ENCODE measurements at places on chromosomes 12 and 14. TPM values are rescaled to one million over a fixed set of nuclear protein-coding genes. Genes with fewer than 3 reads are reported as not detected.

RNF212B gene
- total RNA-seq = not detected

TESPA1 gene
- total RNA-seq = 1.00 TPM

DNA sequence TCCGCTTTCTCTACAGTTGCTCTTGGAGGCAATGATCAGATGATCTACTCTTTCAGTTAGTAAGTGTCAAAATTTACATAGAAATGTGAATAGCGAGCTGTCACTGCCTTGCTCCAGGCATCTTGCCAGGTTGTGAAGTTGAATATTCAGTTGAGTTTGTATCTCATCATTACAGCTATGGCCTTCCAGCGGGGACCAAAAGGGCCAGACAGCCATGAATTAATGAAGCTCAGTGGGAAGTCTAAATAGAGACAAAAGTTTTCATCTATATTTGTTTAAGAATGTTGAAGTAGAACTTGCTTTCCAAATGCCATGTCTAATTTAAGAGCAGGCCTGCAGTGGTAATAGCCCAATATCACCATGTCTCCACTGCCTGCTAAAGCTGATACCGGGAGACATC, 387.8 kb downstream of the FLRT2 start:
- DNase-seq = no peak

DNA sequence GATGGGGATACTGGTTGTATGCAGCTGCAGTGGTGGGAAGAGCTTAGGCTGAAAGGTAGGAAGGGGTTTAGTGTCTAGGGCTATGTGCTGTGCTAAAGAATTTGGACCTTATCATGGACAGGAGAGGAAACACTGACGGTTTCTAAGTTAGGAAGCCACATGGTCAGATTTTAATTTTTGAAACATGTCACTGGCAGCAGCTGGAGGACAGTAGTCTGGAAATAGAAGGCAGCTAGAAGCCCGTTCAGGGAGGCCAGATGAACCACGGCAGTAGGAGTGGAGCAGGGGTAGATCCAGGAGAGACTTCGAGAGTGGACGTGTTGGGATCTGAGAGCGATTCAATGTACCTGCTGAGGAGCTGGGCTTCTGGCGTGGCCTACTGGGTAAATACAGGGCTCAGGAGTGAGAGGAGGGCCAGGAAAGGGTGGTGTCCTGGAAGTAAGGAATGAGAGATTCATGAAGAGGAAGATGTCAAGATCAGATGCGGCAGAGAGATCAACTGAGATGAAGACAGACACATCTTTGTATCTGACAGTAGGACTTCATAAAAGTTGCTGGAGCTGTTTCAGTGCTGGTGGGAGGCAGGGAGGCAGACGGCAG, 64.9 kb downstream of the PRKCH start:
- no peak for DNase-seq

- DNase-seq = no peak
These were observed 8.5 kb upstream of the PLEKHH1 start for GRCh38 chr14:67524634-67524963.

GRCh38 chr12:20507711-20508110, 139.4 kb downstream of the PDE3A start:
- DNase-seq = no peak
